Pons (tissue), 1 donor: ENCODE measurements at places on chromosomes 3 and 15.
A peak's percentile ranks its signal among the peaks of the same experiment; 100 is the strongest.

DNA sequence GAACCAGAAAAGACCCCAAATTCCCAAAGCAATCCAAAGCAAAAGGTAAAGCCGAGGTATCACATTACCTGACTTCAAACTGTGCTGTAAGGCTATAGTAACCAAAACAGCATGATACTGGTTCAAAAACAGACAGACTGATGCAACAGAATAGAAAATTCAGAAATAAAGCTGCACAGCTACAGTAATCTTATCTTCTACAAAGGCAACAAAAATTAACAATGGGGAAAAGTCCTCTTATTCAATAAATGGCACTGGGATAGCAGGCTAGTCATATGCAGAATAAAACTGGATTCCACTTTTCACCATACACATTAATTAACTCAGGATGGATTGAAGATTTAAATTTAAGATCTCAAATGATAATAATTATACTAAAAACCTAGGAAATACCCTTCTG, 392.6 kb upstream of the CBLB start:
- DNase-seq: no peak

DNA sequence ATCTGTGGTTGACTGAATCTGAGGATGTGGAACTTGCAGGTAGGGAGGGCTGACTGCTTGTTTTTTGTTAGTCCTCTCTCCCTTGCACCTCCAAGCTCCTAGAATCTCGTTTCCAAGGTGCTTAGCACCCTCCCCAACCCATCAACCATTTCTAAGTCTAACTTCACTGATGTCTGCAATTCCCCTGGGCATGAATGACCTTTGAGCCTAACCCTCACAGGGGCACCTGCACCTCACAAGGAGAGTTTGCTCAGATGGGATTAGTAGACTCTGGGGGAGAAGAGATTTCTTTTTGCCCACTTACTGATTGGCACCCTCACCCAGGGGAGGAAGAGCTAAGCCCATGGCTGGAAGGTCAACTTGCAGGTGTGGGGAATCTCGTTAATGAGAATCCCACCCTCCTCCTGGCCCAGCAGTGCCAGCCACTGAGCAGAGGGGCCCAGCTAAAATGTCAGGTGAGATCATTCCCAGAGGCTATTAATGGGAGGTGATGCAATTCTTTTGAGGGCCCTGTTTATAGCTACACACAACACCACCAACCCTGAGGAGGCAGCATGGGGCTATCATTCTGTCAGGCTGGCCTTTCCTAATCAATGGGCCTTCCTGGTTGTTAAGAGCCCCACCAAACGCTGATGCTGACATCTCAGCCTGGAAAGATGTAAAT, 81.6 kb upstream of the HERC1 start:
- no peak for DNase-seq

- DNase-seq: no peak
Measured at GRCh38 chr3:134368751-134369105, 5.5 kb downstream of the AMOTL2 start.

- no peak for DNase-seq
Measured at GRCh38 chr15:101499863-101500713, 10.6 kb upstream of the PCSK6 start.

DNA sequence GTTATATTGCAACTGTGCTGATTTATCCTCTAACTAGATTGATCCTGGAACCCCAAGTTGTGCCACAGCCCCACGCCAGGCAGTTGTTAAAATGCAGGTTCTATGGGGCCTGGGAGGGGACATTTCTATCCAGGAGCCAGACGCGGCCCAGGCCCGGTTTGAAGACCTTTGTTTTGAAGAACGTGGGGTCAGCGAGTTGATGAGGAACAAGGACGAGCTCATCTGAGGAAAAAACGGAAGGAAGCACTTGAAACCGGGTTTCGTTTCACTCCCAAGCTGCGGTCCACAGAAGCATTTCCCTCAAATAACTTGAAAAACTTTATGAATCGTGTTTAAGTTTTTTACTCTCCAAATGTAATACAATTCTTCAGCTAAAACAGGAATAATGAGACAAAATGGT, 76.4 kb downstream of the CHSY1 start:
- DNase-seq: peak; percentile 59

- DNase-seq: no peak
Measured at GRCh38 chr15:69505956-69506556, 53.4 kb downstream of the RPLP1 start.

DNA sequence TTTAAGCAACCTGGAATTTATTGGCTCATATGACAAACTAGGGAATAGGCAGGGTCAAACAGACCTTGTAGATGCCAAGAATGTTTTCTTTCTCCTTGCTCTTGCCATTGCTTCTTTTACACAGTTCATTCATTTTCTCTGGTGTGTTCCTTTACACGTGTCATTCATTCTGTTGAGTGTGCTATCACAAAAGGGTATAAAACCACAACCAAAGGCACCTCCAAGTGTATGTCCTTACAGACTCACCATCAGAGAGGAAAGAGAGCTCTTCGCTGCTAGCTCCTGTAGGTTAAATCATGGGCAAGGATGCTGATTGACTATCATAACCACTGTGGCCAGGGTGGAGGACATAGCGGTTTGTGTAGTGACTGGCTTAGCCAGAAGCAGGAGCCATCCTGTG, 19.2 kb upstream of the FRMD4B start:
- DNase-seq: no peak

DNA sequence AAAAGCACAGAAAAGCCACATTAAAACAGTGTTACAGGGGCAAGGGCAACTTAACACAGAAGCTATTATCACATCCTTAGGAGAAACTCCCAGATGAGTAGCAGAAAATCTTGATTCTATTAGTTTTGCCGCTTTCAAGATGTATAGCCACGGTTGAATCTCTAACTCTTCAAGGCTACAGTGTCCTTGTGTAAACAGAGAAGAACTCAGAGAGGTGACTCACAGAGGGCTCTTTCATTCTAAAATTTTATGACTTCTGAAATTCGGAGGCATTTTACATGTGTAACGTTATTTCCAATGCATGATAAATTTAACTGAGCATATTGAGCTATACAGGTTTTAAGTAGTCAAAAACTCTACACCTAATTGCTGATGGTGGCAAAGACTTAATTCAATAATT, 846.6 kb downstream of the GBE1 start:
- DNase-seq: no peak

DNA sequence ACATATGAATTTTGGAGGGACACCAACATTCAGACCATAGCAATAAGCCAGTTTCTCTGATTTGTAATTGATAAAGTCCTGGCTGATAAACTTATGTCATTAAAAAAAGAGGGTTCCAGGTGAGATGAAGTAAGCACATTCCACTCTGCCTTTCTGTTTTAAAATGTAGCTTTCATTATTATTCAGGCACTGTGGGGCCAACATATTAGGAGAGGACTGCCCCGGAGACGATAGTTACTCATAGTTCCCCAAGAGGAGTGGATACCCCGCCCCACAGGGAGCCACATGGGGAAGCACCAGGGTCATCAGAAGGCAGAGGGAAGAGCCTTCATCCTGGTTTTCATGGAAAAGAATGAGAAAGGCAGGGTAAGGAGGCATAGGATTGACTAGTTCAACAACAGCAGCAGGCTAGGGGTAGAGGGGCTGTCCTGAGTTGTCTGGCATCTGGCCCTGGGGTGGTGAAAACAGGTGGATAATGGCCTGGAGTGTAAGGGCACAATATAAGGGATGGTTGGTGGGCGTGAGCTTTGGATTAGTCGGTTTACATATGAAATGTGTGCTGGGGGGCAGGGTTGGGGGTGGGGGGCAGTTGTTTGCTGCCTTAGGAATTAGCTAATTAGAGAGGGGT, 78.7 kb upstream of the PROK2 start:
- DNase-seq: no peak

DNA sequence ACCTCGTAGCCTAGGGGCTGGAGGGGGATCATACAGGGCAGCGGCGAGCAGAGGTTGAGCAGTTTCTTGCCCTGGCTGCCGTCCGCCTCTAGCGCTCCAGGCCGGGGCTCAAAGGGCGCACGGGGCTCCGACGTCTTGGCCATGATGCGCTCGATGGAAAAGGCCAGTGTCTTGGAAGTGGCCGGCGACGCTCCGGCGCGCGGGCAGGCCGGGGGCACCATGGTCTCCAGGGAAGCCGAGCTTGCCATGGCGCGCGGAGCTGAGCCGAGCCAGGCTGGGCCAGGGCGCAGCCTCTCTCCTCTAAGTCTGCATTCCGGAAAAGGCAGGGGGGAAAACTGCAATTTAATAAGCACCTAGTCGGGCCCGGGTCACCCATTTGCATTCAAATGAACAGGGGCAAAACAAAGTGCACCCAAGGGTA, 719 bp downstream of the FEZF2 start:
- DNase-seq: no peak

DNA sequence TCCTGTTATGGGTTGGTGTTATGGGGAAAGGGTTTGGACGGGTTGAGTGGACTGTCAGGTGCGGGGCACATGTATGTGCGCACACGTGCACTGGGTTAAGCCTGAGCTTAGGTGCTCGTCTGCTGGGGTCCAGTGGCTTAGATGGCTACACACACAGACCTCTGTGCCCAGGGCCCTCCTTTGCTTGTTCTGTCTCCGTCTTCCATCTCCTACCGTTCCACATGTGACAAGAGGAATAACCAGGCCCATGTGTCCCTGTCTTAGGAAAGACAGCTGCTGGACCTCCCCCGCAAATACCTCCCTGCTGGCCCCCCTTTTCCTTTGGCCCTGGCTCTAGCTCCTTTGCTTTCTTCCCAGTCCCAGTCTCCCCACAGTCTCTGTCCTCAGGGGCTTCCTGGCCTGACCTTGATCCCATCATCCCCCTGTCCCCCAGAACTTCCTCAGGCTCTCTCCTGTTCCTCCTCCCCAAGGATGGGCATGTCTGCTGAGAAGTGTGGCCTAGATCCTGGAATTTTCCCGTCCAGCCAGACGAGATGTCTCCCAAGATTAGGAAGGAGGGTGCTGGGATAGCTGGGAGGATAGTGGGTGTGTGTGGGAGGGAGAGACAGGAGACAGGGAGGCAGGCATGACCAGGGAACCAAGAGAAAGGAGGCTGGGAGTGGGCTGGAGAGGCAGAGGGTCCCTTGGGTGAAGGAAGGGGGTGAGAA, 797 bp upstream of the THPO start:
- DNase-seq: no peak

- no peak for DNase-seq
Measured at GRCh38 chr3:130755666-130756065, 9.0 kb upstream of the PIK3R4 start.

- no peak for DNase-seq
Measured at GRCh38 chr3:151227266-151227806, 24.3 kb upstream of the GPR171 start.

DNA sequence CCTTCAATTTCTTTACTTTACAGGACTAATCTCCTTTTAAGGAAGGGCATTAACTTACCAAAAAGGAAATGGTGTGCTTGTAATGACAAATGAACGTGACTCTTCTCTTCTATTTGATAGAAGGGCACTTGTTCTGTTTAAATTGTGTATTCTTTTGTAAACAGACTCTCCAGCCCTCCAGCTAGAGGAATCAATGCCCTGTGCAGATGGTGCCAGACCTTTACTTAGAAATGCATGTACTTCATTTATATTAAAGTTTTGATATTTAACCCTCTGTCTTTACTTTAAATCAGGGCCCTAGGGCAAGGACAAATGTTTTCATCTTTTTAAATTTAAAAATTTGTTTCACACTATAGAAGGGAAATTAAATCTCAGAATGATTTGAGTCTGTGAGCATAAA, 355.1 kb downstream of the GBE1 start:
- DNase-seq: no peak

- no peak for DNase-seq
Measured at GRCh38 chr15:66101715-66102395, 151.7 kb downstream of the MEGF11 start.

GRCh38 chr3:44892689-44893088, 18.3 kb downstream of the TGM4 start:
- no peak for DNase-seq

GRCh38 chr3:52385157-52385556, 59.7 kb downstream of the SEMA3G start:
- no peak for DNase-seq

DNA sequence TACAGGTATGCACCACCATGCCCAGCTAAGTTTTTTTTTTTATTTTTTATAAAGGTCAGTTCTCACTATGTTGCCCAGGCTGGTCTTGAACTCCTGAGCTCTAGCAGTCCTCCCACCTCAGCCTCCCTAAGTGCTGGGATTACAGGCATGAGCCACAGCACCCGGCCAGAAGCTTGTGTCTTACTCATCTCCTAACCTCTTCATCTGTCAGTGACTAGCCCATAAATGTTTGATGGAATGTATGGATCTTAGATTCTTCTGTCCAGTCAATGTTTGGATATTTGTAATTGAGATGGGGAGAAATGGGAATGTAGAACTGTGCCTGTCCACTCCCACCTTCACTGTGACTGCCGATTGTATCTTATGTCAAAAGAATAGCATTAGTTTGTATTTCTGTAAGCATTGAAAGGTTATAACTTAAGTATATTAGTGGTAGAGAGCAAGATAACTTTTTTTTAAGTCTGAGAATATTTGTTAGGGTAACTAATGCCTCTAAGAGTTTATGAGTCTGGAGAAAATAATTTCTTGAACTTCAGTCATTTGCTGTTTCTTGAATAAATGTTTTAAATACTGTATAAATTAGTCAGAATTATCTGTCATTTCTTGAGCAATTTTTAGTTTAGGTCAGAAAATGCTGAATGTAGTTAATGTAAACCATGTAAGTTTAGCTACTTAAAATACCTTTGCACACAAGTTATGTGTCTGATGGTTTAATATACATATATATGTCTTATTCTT, 215.3 kb upstream of the CGNL1 start:
- no peak for DNase-seq

GRCh38 chr15:72229076-72229946, 1.7 kb downstream of the PKM start:
- DNase-seq: peak; percentile 22

DNA sequence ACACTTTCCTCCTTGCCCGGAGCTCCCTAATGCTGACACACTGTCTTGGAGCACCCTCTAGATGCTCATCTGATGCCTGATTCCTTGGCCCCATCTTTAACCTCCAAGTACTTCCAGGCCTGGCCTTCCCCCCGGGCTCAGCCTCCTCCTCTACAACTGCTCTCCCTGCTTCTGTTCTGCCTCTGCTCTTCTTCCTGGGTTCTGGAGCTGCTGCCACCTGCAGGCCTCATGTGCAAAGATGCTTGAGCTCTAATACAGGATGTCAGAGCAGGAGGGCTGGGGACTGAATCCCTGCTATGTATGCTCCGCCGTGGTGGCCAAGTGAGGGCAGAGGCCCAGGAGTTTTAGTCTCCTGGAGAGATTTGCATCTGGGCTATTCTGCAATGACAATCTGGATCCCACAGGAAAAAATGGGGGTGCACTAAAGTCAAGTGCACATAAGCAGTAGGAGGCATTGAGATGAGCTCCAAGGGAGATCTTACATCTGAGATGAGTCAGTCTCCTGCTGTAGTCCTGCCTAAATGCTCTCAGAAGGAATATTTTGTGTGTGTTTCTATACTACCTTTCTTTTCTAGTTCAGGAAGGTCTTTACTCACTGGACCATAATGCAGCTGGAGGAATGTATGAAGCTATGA, 296.3 kb downstream of the UACA start:
- DNase-seq: peak; percentile 67

- no peak for DNase-seq
Measured at GRCh38 chr3:150248116-150248887, 159.8 kb upstream of the TSC22D2 start.

DNA sequence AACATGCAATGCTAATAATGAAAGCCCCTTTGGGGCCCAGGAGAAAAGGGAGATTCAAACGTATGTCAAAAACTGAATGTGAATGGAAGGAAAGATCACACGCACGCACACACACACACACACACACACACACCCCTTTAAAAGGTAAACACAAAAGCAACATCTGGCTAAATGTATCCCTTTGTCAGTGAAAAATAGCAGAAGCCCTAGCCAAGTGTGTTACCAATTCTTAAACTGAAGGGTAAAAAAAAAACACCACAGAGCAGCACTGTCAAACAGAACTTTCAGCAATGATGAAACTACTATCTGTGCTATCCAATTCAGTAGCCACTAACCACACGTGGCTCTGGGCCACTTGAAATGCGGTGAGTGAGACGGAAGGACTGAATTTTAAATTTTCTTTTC, 4.9 kb downstream of the RFTN1 start:
- DNase-seq: no peak
